ENCODE measurements at places on chromosomes 5 and 9.
A peak's percentile ranks its signal among the peaks of the same experiment; 100 is the strongest.

DNA sequence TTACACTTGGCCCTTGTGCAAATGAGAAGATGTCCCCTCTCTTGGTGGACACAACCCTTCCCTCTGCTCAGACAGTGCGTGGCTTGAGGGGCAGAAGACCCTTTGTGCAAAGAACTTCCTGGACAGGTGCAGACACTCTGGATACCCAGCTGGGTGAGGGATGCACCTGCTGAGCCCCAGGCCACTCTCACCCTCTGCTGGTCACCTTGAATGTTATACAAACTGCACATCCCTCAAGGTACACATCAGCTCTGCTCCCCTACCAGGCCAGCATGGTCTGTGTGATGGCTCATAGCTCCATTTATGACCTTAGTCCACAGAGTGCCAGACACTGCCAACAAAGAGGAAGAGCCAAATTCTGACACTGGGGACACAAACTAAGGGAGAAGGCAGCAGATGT is 3.1 kb upstream of the DIRAS2 start:
- no peak for DNase-seq

GRCh38 chr9:71908825-71909224 is 2.2 kb downstream of the ABHD17B start:
- no peak for DNase-seq

- DNase-seq: no peak
These were observed 7.5 kb downstream of the NDFIP1 start for GRCh38 chr5:142115937-142116614.

DNA sequence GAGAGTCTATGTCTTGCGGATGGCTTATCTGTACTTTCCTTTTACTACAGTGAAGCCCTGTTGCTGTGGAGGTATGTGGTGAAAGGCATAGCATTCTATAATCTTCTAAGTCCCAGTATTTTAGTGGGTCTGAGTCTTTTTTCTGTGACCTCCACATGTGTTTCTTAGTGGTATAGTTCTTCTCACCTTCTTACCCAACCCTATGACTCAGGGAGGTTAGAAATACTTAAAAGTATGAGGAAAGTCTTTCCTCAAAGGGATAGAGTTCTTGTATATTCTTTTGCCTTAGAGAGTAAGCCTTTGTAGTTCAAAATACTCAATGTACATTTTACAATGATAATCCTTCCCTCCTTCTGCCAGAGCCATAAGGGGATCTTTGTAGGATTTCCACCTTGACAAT is 621.9 kb upstream of the CTNND2 start:
- no peak for DNase-seq

GRCh38 chr9:75106857-75107256 is 18.5 kb downstream of the OSTF1 start:
- DNase-seq: no peak

DNA sequence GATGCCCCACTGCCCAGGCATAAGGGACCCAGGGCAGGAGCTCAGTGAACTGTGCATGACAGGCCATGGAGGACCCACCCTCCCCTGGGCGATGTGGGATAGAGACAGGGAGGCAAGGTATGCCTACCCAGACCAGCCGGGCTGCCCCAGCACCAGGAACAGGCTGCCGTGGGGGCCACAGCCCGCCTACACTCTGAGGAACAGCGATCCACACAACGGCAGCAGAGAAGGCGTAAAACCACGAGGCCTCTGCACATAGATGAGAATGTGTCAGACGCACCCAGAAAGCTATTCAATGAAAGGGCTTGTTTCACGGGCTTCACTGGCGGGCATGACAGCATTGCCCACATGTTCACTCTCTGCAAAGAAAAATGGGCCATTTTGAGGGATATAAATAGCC is 49.5 kb downstream of the SEMA4D start:
- no peak for DNase-seq

GRCh38 chr5:16312785-16313184 is 133.2 kb upstream of the MARCHF11 start:
- DNase-seq: no peak

DNA sequence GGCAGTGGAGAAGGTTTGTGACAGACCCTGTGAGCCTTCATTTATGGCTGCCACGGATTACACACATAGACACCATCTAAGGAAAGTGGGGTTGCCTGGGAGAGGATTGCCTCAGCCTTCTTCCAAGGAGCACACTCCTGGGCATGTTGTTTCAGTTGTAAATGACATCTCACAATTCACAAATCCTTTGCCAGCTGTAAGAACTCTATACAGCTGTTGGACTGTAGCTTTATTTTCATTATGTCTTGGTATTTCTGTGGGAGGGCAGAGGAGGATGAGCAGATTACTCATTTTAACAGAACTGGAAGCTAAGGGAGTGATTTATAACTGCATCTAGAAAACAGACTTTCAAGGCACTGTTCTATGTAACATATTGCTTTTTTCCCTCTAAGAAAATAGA is 25.6 kb downstream of the MELK start:
- DNase-seq: no peak

DNA sequence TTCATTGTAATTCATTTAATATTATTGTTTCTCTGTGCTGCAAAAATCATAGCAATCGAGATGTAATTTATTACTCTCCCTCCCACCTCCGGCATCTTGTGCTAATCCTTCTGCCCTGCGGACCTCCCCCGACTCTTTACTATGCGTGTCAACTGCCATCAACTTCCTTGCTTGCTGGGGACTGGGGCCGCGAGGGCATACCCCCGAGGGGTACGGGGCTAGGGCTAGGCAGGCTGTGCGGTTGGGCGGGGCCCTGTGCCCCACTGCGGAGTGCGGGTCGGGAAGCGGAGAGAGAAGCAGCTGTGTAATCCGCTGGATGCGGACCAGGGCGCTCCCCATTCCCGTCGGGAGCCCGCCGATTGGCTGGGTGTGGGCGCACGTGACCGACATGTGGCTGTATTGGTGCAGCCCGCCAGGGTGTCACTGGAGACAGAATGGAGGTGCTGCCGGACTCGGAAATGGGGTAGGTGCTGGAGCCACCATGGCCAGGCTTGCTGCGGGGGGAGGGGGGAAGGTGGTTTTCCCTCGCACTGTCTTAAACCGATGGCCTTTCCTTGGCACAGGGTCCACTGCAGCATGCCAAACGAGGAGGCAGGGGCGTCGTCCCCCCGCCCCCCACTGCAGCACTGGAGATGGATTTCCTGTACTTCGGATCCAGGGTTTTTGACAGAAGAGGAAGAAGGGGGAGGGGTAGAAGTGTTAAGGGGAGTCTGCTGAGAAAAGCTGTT is at the start of gene APC:
APC (plus strand) TSS at position 423 of the 728 bp plus-strand sequence. CDS start 17,006 bp downstream, outside the sequence.
- DNase-seq: peak; percentile 76

GRCh38 chr5:21649969-21650368 is 1203.2 kb downstream of the CDH12 start:
- DNase-seq: no peak

DNA sequence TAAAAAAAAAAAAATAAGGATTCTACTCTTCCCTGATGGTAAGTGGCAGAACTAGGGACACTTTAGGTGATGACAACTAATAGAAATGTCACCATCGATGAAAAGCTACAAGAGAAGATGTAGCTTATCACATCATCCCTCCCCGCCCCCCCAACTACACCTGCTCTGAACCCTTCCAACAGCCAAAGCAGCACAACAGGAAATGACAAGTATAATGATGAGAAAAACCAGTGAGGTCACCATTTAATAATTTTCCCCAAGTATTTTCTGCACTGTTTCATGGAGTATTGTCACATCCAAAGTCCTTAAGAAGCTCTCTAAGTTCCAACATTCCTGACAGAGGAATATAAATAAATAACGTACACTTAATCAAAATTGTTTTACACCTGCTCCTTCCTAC is 221.4 kb downstream of the EFNA5 start:
- no peak for DNase-seq

GRCh38 chr5:59471463-59471862 is 422.1 kb downstream of the PDE4D start:
- no peak for DNase-seq
